ENCODE measurements at places on chromosomes 12 and 14.

- no peak for DNase-seq
Measured at GRCh38 chr14:72013721-72014345, 81.6 kb downstream of the RGS6 start.

DNA sequence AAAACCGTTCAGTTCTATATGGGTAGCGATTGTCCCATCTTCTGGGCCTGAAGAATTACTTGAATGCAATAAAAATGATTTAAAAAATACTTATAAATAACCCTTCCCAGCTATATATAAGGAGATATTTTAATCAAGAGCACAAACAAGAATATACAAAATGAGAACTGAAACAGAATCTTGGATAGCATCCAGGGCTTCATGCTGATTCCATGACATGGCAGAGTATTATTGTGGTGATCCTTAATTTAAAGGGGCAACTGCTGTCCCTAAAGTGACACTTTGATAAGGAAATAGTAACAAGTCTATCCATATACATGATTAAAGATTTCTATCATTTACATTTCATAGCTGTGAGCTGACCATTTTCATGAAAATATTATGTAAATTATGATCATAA is 18.8 kb downstream of the WBP11 start:
- DNase-seq: no peak

DNA sequence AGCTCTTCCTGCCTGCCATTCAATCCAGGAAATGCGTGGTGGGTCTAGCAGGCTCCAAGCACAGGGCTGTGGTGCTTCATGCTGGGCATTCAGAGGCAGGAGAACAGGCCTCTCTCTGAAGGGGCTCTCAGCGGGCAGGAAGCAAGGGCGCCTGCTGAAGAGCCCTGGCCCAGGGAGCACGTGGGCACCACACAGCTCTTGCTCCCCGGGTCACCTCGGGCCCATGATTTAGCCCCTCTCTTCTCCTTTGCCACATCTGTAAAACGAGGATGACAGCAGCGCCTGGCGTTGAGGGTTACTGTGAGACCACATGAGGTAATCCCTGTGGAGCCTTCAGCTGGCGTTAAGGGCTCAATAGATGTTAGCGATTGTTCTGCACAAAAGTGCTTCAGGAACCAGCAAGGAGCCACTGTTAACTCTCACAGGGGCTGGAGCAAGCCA is 37.6 kb upstream of the SPTLC2 start:
- DNase-seq: no peak

GRCh38 chr12:22938323-22938722 is 313.4 kb downstream of the ETNK1 start:
- no peak for DNase-seq

DNA sequence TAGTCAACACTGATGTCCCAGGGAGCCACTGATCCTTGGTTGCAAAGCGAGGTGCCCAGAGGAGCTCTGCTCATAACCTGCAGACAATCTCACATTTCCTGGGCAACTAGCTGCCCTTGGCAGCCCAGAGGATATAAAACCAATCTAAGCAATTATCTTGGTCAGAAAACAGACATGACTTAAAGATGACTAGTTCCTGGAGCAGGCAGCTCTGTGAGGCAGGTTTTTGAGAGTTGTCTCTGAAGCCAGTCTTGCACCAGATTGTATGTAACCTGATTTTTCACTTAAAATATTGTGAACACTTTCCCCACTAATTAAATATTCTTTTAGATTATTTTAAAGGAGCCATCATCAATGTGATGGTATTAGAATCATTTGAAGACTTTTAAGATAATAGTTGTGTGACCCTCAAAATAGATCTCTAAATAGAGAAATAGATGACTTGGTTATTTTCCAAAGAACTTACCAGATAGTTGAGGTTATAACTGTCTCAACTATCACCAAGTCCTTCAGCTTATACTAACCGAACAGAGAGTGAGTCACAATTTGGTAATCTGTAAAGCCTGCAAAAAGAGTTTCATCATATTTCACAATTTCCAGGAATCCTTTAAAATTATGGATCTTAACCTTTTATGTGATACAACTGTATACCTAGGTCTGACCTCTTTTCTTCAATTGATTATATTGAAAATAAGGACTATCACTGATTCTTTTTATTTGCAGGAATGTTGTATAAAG is 75.9 kb downstream of the LIN7A start:
- no peak for DNase-seq

GRCh38 chr12:843609-844008 is 91.2 kb downstream of the WNK1 start:
- DNase-seq: no peak

DNA sequence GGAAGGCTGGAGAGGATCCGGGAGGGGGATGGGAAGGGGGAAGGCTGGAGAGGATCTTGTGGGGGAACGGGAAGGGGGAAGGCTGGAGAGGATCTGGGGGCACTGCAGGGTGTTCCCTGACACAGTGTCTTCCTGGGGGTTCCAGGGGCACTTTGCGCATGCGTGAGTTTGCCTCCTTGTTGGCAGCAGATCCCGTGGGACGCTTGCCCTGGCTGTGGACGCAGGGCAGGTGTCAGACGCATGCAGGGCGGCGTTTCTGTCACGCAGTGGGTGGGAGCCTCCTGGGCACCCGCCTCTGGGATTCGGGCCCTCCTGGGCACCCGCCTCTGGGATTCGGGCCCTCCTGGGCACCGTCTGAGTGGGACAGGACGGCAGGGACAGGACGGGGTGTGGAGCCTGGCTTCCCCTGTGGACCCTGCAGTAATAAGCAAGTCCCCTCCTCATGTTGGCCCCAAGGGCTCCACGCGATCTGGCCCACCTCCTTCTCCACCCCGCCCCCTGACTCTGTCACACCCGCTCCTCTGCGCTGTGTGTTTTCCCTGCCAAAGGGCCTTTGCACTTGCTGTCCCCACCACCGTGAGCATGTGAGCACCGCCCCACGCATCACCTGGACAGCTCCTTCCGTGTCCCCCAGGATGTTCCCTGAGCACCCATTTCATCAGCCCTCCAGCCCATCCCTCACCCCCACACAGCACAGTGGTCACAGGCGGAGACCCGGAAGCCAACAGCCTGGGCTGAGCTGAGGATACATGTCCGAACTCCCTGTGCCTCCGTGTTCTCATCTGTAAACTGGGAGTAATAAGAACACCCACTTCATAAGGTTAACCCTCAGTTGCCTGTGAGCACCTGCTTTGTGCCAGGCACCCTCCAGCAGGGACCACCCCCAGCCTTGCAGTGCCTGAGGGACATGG is 4.4 kb downstream of the MMP17 start:
- DNase-seq: no peak

- DNase-seq: no peak
Measured at GRCh38 chr14:31660728-31661127, 99.5 kb downstream of the NUBPL start.

- no peak for DNase-seq
Measured at GRCh38 chr14:100534528-100535286, 52.5 kb downstream of the BEGAIN start.

- no peak for DNase-seq
Measured at GRCh38 chr14:68922886-68923285, 56.2 kb downstream of the ACTN1 start.

DNA sequence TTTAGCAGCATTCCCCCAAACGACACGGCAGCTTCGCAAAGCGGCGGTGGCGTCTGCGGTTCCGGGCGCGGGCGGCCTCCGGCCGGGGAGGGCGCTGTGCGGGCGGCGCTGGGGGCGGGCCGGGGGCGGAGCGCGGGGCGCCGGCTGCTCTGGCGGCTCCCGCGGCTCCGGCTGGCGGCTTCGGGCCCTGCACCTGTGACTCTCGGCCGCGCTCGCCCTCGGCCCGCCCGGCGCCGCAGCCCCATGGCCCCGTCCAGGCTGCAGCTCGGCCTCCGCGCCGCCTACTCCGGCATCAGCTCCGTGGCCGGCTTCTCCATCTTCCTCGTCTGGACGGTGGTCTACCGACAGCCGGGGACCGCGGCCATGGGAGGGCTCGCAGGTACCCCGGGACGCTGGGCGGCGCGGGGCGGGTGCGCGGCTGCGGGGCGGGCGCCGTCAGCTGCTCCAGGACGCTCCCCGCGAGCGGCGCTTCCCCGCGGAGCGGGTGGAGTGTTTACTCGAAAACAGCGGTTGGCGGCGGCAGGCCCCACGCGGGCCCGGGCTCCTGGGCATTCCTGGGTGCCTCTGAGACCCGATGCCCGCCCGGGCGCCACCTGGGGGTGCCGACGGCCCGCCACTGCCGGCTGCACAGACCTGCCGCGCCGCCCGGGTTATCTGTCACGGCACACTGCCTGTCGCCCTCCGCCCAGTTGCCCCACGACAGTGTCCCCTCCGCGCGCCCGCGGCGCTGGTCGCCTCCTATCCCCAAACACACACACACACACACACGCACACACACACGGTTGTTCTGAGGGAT is at the start of gene SLC48A1:
SLC48A1 (plus strand) TSS at position 177 of the 796 bp plus-strand sequence; CDS start at position 244, 67 bp downstream.
- peak; percentile 73 for DNase-seq

DNA sequence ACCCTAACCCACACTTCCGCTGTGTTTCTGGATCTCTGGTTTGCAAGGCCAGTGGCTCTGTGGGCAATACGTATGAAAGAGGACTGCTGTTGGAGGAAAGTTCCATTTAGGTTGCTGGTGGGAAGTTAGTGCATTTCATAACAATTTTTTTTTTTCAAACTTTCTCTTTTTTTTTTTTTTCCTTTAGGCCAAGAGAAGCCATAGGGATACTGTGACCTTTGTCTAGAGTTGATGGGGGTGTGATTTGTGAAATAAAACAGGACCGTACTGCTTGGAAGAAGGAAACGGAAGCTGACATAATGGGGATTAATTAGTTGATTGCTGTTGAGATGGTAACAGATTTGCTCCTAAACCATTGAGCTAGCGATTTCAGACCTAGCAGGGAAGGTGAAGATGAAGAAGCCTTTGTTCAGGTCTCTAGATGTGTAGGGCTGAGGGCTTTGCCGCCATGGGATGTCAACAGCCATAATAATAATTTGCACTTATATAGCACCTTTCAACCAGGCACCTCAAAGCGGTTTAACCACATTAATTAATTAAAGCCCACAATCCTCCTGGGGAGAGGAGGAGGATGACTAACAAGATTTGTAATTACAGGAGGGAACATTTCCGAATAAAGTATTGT is 315.3 kb downstream of the ZFP36L1 start:
- DNase-seq: no peak

- DNase-seq: peak; percentile 14
Measured at GRCh38 chr14:64549791-64550620, at the start of gene PPP1R36. PPP1R36 (plus strand) TSS chr14:64549961; CDS start chr14:64549998, 37 bp downstream.

DNA sequence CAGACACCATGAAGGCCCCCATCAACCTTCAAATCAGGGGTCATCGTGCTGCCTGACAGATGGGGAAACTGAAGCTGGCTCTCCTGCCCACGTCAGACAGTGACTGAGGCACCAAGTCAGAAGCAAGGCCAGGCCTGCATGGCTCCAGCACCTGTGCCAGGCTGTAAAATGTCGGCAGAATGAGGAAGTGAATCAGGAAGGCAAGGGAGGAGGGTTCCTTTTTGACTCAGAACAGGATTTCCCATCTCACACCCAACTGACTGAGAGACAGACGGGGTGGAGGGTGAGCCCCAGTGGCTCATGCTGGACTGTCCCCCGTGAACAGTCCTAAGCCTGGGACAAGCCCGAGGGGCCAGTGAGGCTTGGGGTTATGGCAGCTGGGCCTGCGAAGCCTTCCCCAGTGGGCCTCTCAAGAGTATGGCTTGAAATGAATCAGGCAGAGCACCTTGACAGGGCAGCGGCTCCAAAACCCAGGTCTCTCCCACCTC is 20.9 kb downstream of the SYNE3 start:
- DNase-seq: peak; percentile 73

DNA sequence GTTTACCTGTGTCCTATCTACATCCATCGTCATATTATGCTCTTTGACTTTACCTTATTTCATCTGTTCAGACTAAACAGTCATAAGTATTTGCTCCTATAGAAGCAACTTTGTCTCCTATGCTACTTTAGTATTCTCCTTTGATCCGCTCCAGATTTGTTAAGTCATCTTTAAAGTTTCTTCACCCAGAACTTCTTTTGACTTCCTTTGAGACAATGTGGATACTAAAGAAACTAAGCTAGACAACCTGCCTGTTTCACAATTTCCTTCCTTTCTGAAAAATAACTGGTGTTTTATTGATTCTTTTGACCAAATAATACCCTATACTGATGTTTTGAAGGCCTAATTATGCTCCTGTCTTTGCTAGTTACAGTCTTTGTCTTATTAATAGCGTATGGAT is 30.0 kb upstream of the LRRK2 start:
- no peak for DNase-seq

- no peak for DNase-seq
Measured at GRCh38 chr12:129081755-129082250, 228.5 kb downstream of the GLT1D1 start.

DNA sequence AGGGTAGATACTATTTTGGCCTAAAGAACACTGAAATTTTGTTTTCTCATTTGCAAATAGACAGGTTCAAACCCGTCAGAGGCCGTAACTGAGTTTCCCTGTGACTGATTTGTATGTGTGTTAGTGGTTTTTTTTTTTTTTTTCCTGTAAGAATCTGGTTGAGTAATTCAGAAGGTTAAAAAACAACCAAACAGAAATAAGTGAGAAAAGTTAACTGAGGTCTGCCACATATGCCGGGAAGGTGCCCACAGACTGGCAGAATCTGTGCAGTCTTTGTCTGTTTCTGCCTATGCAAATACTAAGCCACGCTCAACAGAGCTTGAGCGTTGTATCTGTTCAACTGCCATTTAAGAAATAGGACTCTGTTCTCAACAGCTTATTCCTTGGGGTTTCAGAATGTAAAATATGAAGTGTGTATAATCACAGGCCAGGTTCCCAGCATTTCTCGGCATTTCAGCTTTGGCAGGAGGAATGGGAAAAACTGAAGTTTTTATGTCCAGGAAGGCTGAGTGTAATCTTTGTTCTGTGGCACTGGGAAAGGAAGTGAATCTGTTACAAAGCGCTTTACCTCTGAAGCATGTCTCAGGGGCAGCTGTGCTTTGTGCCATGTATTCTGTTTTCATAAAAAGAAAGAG is 181.9 kb downstream of the PRKCH start:
- peak; percentile 88 for DNase-seq

- DNase-seq: no peak
Measured at GRCh38 chr12:11834931-11835330, 185.5 kb downstream of the ETV6 start.

DNA sequence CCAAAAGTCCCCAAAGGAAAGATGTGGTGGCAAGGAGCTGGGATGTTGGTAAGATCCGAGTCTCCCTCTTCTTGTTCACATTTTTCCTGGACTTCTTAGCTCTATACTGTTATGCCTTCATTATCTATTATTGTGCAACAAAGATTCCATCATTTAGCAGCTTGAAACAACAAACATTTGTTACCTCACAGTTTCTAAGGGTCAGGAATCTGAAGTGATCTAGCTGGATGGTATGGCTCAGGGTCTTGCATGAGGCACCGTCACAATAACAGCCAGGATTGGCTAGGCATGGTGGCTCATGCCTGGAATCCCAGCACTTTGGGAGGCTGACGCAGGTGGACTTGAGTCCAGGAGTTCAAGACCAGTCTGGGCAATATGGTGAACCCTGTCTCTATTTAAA is 51.1 kb upstream of the KRAS start:
- DNase-seq: no peak

GRCh38 chr12:95336387-95337067 is 118.9 kb downstream of the VEZT start:
- DNase-seq: no peak

All from activated CD4-positive, alpha-beta T cell treated with anti-CD3 and anti-CD28 coated beads, Interleukin-2, Interleukin-4, amounts not matched to agents 100 ng/mL and 50 ng/mL, durations not matched to agents 16 hours and 8 hours (primary cell).